NCI-H187 (cell line): ENCODE measurements at places on chromosomes 2 and 18.

- peak; percentile 79 for DNase-seq
Observed at GRCh38 chr2:1728821-1729220, 15.5 kb downstream of the PXDN start.

DNA sequence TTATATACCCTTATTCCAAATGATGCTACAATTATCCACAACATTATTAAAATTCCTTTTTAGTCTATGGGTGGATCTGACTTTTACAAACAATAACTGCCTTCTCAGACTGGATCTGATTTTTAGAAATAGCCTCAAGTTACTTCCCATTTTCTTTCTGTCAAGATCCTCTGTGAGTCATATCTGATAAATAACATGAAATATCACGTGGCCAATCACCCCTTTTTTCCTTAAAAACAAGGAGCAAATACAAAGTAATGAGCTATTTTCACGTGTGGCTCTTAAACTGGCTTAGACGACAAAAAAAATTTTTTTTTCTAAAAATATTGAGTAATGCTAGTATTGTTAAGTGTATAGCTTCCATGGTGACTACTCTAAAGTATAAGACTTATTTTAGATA lies 6.7 kb downstream of the PELI1 start:
- DNase-seq: no peak

GRCh38 chr2:45267062-45267792 lies 258.0 kb upstream of the SIX2 start:
- no peak for DNase-seq

GRCh38 chr2:161708350-161708975 lies 84.2 kb downstream of the SLC4A10 start:
- DNase-seq: no peak

GRCh38 chr2:232979871-232980461 lies 33.1 kb downstream of the NGEF start:
- no peak for DNase-seq

GRCh38 chr18:48905513-48905912 lies 45.3 kb downstream of the SMAD7 start:
- no peak for DNase-seq

DNA sequence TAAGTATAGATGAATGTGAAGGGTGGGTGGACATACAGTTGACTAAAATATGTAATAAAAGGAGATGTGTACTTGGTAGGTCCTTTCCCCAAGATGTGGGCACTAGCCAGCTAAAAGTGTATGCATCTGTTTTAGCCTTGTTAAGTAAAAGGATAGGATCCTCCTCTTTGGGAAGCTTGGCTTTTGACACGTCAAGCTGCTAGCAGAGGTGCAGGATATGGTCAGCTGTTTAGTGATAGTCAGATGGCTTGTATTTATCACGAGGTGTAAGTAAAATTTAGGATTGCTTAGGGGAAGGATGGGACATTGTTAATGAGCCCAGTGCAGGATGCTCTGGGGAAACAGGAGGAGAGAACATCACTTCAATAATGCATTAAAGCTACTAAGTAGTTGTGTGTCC lies 1.5 kb downstream of the MFSD6 start:
- DNase-seq: no peak

GRCh38 chr18:12279781-12280531 lies 25.8 kb downstream of the CIDEA start:
- DNase-seq: no peak

DNA sequence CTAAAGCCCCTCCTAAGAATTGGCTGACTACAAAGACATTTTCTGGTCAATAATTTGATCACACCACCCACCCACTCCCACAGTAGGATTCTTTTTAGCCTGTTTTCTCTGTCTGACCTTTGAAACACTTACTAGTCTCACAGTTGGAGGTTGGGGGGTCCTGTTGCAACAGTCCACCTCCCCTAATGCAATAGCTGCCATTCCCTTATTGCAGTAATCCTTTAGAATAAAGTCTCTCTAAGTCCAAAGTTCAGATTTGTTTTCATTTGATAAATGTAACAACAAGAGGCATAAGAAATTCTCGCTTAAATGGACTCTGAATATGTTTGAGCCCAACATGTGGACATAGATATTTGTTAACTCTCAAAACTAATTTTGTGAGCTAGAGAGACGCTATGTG lies 1326.8 kb upstream of the TMEFF2 start:
- DNase-seq: no peak

DNA sequence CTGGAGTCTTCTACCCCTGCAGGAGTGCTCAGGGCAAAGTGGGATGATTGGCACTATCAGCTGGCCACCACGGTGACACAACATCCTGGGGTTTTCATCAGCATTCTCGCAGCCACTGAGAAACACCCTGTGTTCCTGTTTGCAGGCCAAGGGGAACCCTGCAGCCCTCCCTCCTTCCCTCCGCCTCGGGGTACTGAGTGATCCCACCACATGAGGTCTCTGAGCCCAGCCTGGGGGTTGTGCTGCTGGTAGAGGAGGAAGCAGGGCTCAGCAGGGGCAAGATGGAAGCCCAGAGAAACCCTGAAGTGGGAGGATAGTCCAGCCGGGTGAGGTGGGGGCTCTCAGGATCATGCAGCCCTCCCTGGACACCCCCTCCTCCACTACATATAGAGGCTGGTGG lies at the start of gene OXER1:
TSS of gene OXER1 (minus strand) at position 40 of the 400 bp plus-strand sequence. CDS start 73 bp downstream, outside the sequence.
- DNase-seq: no peak

DNA sequence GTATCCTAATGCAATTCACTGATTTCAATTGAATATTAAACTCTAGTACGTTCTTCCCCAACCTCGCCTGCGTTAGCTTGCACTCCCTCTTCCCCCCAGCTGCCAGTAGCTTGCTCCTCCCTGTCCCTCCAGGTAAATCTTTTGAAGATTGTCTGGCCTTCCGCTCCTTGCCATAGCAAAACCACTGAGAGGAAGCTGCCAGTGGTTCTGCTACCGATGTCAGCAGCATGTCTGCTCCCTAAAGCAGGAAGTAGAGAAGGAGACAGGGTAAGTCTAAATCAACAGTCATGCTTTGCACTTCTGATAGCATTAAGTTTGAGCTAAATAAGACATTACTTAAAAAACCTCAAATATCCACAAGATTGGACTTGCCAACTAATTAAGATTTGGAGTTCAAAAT lies 89.1 kb downstream of the SCN2A start:
- DNase-seq: no peak

GRCh38 chr2:37389989-37390765 lies 45.7 kb downstream of the QPCT start:
- no peak for DNase-seq

DNA sequence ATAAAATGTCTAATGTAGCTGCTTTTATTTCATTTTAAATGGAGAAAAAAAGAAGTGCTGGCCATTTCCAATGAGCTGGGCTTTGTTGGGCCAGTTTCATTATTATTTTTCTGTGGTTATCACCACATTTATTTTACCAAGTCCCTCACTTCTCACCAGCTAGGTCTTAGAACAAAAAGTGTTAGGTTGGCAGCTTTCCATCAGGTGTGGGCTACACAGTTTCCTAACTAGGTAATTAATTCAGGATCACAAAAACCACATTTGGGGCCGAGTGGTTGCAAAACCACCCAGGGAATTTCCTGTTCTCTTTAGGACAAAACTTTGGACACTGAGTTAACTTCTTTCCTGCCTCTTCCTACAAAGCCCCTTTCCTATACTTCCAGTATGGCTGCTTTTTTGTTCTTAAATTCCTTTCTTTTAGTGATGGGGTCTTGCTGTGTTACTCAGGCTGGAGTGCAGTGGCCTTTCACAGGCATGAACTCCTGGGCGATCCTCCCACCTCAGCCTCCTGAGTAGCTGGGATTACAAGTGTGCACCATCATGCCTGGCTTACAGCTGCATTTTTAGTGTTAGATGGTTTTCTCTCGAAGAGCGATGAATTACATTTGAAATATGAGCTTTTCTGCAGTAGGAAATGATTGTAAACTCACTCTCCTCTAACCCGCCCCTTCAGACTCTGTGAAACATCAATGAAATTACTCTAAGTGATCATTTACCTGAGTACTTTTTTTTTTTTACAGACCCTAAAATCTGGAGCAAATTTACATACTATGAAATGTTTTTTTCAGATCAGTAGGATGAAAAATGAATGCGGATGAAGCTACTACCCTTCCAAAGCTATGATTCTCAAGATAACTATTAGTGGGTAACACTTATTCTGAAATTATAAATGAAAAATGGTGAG lies 2.6 kb upstream of the ZFP36L2 start:
- DNase-seq: no peak

DNA sequence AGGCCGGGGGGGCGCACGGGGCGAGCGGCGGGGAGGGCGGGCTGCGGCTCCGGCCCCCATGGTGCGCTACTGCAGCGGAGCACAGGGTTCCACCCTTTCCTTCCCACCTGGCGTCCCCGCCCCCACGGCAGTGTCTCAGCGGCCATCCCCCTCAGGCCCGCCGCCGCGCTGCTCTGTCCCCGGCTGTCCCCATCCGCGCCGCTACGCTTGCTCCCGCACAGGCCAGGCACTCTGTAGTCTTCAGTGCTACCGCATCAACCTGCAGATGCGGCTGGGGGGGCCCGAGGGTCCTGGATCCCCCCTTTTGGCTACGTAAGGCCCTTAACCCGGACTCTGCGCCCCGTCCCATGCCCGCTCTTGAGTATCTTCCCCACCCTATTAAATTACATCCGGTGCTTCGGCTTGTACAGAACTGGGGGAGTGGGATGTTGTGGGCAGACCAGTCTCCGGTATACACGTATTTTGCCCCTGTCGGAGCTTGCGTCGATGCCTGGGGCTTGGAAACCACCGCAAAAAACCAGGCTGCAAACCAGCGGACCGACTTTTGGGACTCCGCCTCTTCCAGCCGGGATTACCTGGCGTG lies 598 bp upstream of the WBP1 start:
- peak; percentile 71 for DNase-seq
